Uterus (tissue), 4 donors: ENCODE measurements at places on chromosomes 2 and 18.
A peak's percentile ranks its signal among the peaks of the same experiment; 100 is the strongest.

GRCh38 chr2:98507891-98508708 is 63.4 kb downstream of the INPP4A start:
- DNase-seq: peak; percentile 39

- DNase-seq: no peak
These were observed 281.7 kb downstream of the HRH4 start for GRCh38 chr18:24741965-24742724.

- DNase-seq: no peak
These were observed 18.2 kb downstream of the PMS1 start for GRCh38 chr2:189802396-189802912.

DNA sequence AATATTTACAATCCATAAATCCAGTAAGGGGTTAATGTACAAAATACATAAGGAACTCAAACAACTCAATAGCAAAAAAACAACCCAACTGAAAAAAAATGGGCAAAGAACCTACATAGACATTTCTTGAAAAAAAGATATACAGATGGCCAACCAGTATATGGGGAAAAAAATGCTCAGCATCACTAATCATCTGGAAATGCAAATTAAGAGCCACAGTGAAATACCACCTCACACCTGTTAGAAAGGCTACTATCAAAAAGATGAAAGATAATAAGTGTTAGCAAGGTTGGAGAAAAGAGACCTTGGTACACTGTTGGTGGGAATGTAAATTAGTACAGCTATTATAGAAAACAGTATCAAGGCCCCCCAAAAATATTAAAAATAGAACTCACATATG is 14.6 kb downstream of the AP1S3 start:
- no peak for DNase-seq

DNA sequence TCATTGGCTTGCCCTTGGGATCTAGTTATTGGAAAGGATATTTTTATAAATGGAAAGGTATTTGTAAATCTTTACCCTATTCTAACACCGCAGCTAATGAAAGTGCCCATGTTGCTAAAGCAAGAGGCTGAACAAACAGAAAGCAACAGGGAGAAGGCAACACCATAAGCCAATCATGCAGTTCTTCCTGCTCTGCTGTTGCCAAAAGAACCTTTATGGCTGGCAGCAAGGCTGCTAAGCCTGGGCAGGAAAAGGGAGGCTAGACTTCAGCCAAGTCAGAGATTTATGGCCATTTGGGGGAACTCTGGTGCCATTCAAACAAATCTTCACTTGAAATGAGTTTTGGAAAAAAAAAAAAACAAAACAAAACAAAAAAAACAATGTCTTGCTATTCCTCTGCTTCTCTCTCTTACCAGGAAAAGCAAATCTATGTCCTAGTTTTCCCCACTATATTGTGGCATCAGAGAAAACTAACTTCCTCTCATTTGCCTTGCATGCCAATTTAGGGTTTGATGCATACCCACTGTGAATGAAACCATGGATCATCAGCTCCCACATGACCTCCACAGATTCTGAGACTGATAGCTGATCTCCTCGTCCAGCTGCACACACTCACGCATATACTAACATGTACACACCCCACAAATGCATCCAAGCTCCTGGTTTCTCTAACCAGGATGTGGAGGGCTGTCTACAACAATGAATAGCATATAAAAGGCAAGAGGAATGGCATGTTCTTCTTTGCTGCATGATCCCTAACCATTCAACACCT is 179.3 kb downstream of the C1D start:
- DNase-seq: no peak

DNA sequence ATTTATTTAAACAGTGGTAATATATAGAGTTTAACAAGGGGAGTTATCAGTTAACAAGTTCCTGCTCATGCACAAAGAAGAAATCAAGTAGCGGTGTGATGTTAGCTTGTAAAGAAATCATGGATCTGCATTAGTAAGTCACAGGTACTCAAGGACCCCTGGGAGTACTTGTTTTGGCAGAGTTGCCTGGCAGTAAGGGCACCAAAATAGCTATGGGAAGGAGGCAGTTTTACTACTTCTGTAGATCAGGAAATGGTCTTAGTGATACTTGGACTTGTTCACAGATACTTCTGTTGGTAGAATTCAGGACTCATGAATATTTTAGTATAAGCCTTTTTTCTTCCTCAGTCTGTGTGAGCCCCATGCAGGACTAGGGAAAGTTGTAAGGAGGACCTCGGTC is 107.3 kb upstream of the IL1R2 start:
- DNase-seq: no peak

GRCh38 chr18:5546660-5547059 is 2.9 kb upstream of the EPB41L3 start:
- DNase-seq: no peak

DNA sequence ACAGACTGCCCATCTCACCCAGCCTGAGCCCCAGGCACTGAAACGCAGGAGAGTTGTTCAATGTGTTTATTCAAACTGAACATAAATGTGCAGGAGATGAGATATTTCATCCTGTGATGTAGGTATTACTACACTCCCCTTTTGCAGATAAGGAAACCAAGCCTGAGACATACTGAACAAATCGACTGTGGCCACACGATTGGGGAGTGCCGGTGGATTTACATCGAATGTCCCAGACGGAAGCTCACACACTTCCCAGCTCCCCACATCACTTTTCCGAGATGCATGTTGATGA is 94.8 kb upstream of the ALKAL2 start:
- DNase-seq: no peak

- no peak for DNase-seq
These were observed 75.9 kb upstream of the LCLAT1 start for GRCh38 chr2:30371028-30371689.

DNA sequence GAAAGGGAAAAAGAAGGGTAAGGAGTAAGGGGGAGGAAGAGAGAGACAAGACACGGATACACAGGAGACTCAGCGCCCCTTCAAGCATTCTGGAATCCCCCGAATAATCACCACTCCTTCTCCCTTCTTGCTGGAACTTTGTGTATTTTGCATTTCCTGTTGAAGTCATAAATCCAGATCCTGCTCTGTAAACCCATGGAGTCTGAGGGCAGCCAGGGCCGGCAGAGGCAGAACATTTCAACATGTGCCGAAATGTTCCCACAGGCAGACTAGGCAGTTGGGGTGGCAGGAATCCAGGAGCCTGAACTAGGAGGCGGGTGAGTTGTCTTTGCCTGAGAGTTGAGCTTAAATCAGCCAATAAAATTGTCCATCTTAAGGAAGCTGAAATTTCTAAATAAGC is 193.1 kb downstream of the SH3RF3 start:
- peak; percentile 97 for DNase-seq

DNA sequence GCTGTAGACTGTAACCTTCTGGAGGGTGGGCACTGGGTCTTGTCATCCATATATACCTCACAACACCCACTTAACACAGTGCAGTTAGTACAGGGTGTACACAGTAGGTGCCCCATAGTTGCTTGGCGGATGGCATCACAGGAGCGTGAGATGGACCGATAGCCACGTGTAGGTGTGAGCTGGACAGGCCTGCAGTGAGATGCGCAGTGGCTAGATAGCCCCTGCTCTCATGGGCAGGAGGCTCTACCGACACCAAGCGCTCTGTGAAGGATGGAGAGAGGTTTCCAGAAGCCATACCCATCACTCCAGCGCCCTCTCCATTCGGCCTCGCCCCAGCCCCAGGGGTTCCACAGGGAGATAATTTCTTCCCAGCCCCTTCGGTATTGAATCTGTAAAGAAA is 49.5 kb downstream of the CAPN13 start:
- DNase-seq: no peak

GRCh38 chr2:71901466-71901865 is 246.2 kb downstream of the CYP26B1 start:
- no peak for DNase-seq

GRCh38 chr2:38702413-38702812 is 36.5 kb downstream of the GALM start:
- no peak for DNase-seq

DNA sequence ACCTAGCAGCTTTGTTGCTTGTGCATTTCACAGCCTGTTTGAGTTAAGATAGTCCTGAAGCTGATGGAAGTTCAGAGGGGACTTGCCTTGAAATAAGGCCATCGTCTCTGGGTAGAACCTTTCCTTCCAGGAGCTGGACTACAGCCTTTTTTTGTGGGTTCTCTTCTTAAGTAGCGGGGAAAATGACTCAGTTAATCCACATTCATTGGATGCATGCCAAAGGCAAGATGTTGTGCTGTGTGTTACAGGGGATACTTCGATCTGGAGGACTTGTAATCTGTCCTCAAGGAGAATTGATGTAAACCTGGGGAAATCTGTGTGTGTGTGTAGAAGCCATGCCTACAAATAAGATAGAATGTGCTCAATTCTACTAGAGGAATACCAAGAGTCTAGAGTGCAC is 46.8 kb downstream of the RPIA start:
- DNase-seq: no peak

DNA sequence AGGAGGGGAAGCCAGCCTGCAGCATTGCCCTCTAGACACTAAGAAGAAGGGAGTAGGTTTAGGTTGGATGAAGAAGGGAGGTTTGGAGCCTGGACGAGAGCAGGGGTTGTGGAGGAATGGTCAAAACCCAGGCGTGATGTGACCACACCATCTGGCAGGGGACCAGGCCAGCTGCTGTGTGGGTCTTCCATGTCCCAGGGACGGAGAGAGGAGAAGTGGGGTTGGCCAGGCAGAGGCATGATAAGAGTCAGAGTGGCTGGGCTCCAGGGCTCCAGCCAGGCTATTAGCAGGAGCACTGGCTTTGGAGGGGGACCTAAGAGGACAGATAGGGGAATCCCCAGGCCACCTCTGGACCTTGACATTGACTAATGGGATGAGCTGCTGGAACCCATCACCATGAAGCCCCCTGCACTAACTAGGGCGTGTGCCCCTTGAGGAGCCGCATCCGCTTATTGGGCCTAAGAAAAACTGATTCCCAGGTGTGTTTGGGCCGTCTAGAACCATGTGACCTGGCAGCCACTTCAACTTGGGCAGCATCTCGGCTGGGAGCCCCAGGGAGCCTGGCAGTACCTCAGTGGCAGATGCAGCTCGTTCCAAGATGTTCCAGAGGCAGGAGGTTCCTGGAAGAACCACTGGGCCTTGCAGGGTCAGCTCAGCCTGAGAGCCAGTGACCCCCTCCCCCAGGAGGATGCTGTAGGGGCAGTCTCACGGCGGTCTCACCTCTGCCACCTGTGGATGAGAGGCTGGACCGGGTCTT is 235.1 kb downstream of the AGAP1 start:
- DNase-seq: no peak

GRCh38 chr18:49227441-49228165 is 232.8 kb downstream of the DYM start:
- DNase-seq: no peak

- no peak for DNase-seq
These were observed 83.8 kb downstream of the PARD3B start for GRCh38 chr2:204628926-204629712.

- no peak for DNase-seq
These were observed 324.4 kb upstream of the TNP1 start for GRCh38 chr2:217184242-217184641.

GRCh38 chr2:212752730-212753351 is 214.2 kb upstream of the ERBB4 start:
- DNase-seq: no peak

GRCh38 chr2:187434342-187434785 is 13.7 kb downstream of the CALCRL start:
- no peak for DNase-seq

DNA sequence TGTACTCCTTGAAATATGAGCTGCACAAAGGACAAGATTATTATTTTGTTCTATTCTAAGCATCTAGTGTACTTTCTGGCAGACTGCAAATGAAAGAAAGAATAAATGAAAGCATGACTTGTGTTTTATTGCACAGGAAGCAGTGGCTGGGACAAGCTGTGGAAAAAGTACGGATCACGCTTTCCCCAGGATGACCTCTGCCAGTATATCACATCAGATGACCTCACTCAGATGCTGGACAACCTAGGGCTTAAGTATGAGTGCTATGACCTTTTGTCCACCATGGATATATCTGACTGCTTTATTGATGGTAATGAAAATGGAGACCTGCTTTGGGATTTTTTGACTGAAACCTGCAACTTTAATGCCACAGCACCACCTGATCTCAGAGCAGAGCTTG is 49.4 kb downstream of the HNMT start:
- DNase-seq: no peak

GRCh38 chr18:76367168-76368125 is 127.6 kb downstream of the ZNF516 start:
- peak; percentile 13 for DNase-seq

- DNase-seq: no peak
These were observed 2.9 kb downstream of the ZFAND2B start for GRCh38 chr2:219209236-219210195.

GRCh38 chr2:161358838-161359237 is 50.6 kb downstream of the PSMD14 start:
- DNase-seq: no peak

GRCh38 chr2:100702438-100703109 is 117.4 kb upstream of the NPAS2 start:
- no peak for DNase-seq

GRCh38 chr18:3873698-3874097 is 423.7 kb downstream of the TGIF1 start:
- DNase-seq: no peak

DNA sequence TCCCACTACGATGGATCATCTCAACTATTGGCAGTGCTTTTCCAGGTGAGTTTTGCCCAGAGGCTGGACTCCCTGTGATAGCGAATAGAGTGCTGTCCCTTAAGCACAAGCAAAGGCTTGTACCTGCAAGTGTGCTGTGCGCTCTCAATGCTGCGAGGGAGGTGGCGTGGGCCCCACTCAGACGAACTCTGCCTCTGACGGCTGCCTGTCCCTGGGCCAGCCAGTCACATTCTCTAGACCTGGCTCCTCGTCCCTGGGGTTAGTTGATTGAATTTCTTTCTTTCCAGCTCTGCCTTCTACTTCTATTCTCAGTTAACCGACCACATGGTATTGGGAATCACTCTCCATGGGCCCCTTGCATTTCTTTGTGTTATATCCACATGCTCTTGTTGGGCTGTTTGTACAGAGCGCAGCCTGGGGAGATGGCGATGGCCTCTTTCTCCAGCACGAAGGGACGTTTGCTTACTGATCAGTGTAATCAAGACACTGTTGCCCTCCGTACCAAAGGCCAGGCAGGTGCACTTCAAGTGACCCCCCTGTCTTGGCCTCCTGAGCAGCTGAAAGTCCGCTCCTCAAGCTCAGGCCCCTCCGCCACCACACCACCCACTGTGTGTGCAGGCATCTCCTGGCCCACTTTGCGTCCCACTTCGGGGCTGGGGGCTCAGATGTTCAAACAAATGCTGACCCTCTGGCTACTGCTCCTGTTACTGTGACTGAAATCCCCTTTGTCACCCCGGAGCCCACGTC is 151.3 kb downstream of the ZNF236 start:
- DNase-seq: no peak
